ENCODE measurements at places on chromosomes 5 and 9.

DNA sequence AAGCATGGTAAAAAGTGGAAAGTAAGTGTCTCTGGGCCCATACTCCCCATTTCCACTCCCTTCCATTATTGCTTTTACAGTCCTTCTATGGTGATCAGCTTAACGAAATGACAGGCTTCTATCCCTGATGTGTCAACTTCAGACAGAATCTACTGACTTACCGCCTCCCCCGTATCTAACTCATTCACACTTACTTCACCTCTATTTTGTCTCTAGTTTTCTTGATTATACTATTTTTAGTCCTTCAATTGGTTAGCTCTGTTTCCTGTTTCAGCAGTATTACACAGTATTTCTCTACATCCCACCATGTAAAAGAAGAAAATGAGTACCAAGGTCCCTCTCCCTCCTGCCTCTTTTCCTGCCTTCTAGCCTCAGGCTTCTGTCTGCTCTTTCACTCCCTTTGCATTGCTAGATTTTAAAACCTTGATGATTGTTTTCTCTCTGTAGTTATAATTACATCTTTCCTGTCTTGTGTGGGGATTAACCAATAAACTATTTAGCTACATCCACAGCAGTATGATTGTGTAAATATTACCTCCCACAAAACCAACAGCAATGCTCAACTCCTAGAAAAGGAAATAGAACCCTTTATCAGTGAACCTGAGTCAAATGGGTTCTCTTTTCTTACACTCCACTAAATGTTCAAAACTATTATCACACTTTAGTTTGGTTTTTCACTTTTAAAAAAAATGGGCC, 53.4 kb downstream of the GNAQ start:
- no peak for DNase-seq

DNA sequence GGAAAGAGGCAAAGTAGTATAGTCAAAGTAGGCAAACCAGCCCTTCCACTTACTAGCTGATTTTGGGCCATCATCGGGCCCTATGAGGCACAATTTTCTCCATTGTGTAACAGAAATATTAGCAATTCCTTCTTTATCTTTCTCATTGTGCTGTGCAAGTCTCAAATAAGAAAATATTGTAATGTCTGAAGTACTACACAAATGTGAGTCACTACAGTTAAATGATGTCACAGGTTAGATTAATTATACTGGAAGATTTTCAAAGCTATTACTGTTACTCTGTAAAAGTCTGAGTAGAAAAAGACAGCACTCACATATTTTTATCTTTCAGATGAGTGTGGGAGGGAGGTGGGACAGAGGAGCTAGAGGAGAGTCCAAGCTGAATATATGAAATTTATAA, 12.4 kb upstream of the TMC1 start:
- no peak for DNase-seq

DNA sequence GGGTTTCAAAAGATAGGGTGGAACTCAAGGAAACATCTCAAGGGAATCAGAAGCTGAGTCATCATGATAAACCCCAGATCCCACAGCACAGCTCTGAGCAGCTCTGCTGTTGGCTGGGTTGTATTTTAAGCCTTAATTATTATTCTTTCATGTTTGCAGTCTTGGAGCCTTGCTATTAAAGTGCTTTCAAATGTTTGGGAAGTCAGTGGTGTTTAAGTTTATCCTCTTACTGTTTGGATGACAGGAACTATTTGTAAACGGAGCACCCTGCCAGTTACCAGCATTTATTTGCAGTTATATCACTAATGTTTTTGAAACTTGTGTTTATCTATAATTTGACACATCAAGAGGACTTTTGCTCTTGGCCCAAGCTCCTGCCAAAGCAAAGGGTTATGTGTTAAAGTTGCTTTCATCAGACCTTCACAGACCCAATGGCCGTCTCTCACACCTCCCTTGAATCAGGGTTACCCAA, 141.1 kb upstream of the SPDL1 start:
- no peak for DNase-seq

DNA sequence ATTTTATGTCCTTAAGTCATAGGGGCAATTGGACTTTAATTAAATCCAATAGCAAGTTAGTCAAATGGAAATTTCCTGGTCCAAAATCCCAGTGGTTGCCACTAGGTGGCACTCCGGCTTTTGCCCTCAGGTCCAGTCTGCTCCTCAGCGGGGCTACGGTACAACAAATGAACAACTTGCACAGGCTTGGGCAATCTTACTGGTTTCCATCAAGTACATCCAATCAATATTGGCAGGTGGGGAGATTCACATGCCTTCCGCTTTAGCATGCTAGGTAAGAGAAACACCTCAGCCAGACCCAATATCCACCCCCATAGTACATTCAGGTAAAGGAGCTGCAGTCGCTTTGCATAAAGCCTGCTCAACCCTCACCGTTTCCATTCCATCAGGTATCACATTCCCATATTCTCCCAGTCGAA, 6.3 kb upstream of the MXD3 start:
- peak; percentile 72 for DNase-seq

- no peak for DNase-seq
Measured at GRCh38 chr9:31166516-31166915, 1217.9 kb upstream of the ACO1 start.

- DNase-seq = no peak
Measured at GRCh38 chr5:104541141-104541785, 978.7 kb upstream of the NUDT12 start.

DNA sequence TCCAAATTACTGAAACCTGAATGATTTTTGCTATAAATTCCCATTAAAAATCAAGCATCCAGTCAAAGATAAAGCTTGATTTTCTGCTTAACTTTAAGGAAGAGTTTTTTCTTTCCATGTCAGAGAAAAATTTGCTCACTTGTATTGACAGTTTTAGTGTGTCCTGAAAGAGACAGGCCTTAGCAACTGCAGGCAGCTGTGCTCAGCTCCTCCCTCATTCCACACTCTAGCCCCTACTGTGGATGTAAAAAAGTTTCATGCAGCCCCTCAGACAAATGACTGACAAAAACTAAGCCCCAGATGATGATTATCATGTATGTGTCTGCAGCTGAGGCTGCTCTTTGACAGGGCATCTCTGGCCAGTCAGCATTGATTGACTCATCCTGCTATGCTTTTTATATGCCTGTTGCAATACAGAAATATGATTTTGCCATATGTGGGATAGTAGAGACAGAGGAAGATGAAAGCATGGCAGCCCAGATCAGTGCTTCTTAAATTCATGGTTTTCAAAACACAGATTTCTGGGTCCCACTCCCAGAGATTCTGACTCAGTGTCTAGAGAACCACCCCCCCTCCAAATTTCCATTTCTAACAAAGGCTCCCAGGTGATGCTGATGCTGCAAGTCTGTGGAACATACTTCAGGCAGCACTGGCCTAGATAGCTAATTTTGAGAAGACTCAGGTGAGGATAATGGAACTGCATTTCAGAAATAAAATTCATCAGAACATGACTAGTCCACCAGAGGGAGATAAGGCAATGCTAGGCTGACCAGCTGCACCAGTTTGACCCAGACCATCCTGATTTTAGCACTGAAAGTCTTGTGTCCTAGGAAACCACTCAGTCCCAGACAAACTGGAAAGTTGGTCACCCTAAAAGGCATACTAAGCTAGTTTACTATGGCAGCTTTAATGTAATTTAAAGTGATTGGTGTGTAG, 298.7 kb upstream of the KCNN2 start:
- no peak for DNase-seq

GRCh38 chr5:10503321-10503720, 60.5 kb upstream of the ANKRD33B start:
- no peak for DNase-seq

- DNase-seq = no peak
Measured at GRCh38 chr5:32621256-32621655, 35.9 kb downstream of the SUB1 start.

DNA sequence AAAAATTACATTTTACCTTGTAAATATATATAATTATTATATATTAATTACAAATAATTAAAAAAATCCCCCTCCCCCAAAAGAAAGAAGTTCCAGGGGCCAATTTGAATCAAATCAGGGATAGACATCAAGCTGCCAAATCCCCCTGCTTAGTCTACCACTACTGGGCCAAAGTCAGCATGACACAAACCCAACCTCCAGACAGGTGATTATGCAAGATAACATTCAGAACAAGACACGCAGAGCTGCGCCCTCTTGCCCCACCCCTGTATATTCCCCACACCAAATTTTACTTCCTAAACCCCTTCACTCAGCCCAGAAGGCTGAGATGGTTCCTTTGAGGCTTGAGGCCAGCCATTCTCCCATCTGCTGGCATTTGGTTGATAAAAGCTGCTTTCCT, 2059.1 kb upstream of the CDH6 start:
- DNase-seq = no peak

DNA sequence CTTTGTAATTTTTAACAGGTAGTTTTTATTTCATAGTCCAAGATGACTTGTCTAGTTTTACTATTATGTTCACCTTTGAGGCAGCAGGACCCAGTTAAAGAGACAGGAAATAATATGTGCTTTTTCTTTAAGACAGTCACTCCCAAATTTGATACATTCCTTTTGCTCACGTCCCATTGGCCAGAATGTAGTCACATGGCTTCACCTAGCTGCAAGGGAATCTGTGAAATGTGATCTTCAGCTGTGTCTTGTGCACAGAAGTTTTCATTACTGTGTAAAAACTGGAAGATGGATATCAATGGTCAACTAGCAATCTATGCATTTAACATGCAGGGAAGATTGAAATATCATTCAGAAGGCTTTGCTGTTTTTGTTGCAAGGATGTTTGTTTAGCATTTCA, 41.1 kb downstream of the XRCC4 start:
- DNase-seq = no peak

- no peak for DNase-seq
Measured at GRCh38 chr9:75896193-75896592, 5.7 kb downstream of the PCSK5 start.

DNA sequence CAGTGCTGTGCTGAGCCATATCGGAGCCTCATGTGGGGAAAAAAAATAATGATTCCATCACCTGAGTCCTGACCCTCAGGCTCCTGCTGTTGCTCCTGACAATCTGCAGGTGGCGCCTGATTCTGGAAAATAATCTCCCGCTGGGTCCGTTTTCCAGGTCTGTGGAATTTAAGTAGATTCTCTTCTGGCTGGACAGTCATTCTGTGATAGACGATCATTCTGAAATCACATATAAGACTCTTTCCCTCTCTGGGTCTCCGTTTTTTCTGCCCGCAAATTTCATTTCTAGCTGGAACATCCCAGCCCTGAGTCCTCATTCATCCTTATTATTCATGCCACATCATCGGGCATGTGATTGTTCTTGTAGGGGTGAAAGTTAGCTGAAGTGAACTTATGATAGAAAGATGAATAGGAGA, 22.1 kb upstream of the STXBP1 start:
- peak; percentile 78 for DNase-seq

- DNase-seq = no peak
Measured at GRCh38 chr9:94825611-94825958, 99.1 kb downstream of the AOPEP start.

DNA sequence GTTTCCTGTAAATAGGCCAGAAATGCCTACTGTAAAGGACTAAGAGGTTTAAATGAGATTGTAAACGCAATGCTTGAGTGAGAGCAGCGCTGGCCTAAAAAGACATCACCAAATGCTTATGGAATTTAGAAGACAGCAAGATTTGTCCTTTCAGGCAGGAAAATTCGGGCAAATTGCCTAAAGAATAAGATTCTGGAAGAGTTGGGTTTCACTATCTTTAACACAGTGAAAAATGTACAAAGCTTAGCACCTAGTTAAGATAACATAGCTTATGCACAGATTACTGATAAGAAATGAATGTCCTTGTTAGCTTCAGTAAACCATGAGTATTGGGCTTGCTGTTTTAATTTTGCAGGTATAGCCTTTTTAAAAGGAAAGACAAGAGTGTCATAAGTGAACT, 4.7 kb downstream of the FKBP15 start:
- no peak for DNase-seq

DNA sequence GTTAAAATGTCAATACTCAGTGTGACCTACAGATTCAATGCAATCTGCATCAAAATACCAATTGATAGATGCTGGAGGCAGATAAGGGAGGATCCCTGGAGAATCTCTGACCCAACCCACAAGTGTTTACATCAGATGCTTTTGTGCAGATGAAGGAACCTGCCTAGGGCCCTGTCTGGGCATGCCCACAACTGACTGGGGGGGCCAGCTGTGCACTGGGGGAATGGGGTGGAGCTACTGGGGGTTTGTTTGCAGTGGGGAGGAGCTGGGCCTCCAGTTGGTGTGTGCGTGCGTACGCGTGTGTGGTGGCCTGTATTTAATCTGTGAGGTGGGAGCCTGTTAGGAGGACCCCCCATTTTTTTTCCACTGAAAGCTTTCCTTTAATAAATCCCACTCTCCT, 244.9 kb downstream of the TRIM36 start:
- DNase-seq = no peak

GRCh38 chr9:71472400-71472799, 295.9 kb downstream of the CEMIP2 start:
- no peak for DNase-seq

DNA sequence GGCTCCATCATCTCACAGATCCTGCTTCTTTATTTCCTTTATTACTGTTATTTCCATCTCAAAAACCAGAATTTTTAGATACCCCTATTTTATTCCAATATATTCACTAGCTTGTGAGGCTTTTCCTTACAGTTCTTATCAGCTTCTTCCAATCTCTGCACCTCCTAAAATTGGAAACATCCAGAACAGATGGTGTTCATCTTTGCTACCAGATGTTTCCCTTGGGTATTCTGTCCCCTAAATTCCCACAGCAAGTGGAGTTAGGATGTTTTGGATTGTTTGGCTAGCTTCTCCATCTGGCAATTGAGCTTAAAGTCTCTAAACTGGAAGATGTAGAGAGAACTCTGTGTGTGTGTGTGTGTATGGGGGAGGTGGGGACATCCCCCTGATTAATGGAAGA, 580.4 kb downstream of the DTWD2 start:
- no peak for DNase-seq

- no peak for DNase-seq
Measured at GRCh38 chr5:74903165-74903787, 37.1 kb upstream of the FAM169A start.

- DNase-seq = no peak
Measured at GRCh38 chr5:167317884-167318283, 973.6 kb upstream of the WWC1 start.

DNA sequence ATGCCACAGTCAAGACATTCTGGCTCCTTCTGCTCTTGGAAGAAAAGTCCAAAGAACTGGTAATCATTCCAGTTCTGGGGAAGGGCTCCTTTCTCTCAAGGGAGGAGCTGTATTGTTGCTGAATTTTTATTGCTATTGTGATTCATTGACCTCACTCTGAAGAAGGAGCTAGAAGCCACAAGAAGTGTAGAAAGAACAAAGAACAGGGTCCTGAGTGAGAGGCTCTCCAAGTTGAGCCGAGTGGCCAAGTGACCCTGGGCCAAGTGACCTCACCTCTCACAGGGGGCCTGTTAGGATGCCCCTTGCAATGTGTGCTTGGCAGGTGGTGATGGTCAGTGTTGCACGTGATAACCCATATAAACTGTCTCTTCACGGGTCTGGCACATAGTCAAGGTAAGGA, 173.3 kb downstream of the FGF18 start:
- no peak for DNase-seq

- DNase-seq = no peak
Measured at GRCh38 chr5:83711982-83712601, 8.6 kb downstream of the HAPLN1 start.

- DNase-seq = peak; percentile 76
Measured at GRCh38 chr5:135551593-135552447, 16.1 kb upstream of the NEUROG1 start.

GRCh38 chr5:146564007-146564762, 48.2 kb upstream of the GPR151 start:
- DNase-seq = no peak
